ENCODE measurements at places on chromosomes 13 and 19. TPM values are rescaled to one million over a fixed set of nuclear protein-coding genes. Genes with fewer than 3 reads are reported as not detected.

DNA sequence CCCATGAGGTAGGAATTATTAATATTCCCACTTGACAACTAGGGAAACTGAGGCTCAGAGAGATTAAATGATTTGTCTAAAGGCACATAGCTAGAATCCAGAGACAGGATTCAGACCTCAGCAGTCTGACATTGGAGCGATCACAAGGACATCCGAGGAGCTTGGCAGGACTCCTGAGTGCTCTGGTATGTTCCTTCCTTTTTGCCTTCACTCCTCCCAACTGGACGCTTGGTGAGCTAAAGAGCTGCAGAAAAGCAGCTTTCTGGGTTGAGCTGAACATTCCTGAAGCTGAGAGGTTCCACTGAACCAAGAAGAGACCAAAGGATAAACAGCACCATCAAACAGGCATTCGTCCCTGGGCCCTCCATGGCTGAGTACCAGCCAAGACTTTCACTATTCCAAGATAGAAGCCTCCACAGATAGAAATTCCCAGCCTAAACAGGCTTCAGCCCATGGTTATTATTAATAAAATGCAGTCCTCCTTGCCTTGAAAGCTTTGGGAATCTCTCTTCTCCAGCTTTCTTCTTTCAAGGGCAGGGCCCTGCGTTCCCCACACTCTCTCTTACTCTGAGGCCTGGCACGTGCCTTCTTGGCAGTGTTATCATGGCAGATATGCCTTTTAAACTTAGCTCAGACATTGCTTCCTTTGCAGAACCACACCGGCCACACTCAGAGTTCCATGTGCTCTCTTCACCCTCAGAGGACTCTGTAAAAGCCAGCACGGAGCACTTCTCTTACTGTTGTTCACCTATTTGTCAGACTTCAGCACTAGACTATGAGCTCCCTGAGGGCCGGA, 97.1 kb downstream of the CYSLTR2 start:
- DNase-seq = no peak

DNA sequence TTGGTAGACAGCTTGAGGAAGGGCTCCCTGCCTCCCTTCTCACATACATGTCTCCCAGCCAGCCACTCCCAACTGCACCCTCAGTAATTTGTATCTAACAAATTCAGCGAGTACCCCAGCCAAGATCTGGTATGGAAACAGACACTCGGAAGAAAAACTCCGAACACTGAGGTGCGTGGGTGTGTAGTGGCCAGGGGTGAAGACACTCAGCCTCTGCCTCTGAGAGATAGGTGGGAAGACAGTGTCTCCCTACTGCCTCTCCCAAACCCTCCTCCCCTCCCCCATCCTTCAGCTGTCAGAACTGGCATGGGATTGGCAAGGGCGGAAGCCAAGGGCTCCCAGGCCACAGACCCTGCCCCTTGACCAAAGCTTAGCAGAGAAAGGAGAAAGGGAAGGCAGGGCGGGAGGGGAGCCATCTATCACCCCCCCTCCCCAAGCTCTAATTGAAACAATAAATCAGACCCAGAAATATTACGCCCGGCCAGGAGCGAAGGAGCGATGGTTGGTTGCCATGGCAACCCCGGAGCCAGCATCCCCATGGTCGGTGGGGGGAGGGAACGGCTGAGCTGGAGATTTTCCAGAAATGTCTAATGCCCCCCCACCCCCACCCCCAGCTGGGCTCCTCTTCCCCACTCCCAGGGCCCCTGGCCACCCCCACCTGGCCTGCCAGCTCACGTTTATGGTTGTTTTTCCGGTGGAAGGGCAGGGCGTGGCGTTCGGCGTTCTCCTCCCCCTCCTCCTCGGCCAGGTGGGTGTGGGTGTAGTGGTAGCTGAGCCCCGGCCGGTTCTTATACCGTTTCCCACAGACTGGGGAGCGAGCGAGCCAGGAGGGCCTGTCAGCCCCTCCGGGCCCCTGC, 7.0 kb downstream of the DPF1 start:
- no peak for DNase-seq

DNA sequence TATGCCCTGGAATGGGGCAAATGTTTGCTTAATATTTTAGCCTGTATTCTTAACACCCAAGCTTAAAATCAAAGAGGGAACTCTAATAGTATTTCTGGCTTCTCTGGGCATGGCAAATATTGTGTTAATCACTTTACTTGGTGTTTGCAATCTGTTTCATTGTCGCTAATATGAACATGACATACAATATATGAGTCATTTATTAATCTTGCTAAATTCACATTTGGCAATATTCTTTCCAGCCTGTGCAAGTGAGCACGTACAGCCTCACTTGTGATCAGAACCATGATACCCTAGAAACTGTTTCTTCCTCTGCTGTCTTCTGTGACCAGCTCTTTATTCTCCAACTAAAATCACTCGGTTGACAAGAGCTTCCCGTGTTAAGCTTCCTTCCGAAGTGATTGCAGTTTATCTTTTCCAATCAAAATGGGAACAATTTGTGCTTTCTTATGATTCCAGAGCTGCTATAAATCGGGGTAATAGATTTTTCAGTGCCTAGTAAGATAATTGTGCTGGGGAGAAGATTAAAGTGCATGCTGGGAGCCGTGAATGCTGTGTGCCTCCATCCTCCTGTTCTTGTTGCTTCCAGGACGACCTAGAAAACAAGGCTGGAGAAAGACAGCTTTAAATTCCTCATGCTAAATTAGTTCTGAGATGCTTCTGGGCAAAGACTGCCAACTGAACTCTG, 153.0 kb upstream of the TMTC4 start:
- DNase-seq = no peak

GRCh38 chr13:113404723-113405471, 41.0 kb upstream of the GRTP1 start:
- no peak for DNase-seq

DNA sequence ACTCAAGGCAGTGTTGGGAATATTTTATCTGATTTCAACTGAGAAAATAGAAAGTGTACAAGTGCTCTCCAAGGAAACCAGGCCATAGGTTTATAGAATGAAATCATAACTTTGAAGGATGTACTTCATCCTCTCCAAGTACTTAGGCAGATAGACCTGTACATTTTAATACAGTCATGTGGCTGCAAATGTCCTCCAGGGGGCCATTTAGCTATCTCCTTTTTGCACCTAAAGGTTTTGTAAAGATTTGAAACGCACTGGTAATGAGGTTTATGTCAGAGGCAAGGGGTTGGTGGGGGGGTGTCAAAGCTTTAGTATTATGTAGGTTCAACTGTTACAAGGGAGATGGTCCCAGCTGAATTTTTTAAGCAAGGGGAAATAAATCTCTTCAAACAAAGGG, 364.4 kb downstream of the DCT start:
- no peak for DNase-seq

DNA sequence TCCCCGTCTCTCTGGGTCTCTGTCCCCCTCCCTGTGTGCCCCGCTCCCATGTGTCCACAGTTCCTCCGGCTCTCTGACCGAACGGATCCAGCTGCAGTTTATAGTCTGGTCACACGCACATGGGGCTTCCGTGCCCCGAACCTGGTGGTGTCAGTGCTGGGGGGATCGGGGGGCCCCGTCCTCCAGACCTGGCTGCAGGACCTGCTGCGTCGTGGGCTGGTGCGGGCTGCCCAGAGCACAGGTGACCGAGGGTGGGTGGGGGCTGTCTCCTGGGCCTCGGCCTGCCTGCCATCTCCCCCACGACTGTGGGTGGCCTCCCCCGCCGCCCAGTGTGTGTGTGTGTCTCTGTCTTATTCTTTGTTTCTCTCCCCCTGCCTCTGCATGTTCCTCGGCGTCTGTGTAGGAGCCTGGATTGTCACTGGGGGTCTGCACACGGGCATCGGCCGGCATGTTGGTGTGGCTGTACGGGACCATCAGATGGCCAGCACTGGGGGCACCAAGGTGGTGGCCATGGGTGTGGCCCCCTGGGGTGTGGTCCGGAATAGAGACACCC, 10.3 kb downstream of the TRPM4 start:
- no peak for DNase-seq

DNA sequence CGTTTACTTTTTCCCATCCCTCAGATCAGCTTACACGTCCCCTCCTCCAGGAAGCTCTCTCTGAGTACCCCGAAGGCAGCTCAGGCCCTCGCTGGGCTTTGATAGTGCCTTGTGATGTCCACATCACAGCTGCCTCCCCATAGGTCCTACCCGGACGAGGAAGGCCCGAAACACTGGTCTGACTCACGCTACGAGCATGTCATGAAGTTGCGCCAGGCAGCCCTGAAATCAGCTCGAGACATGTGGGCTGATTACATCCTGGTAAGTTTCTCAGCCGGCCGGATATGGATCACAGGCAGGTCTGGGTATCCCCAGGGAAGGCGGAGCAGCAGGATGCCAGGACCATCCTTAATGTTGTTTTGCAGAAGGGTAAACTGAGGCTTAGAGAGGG, 4.8 kb downstream of the COLGALT1 start:
- no peak for DNase-seq

DNA sequence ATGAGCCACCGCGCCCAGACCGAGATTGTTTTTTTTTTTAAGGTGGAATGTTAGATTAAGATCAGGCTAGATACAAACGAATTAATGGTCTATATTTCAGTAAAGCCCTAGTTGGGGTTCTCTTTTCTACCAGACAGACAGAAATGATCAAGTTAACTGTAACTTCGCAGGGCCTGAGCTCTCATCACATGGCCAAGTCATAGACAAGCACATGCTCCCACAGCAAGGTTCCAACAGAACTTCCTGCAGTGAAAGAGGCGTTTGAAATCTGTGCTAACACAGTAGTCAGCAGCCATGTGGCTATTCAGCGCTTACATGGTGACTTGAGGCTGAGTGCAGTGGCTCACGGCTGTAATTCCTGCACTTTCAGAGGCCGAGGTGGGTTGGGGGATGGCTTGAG, 34.7 kb upstream of the SEMA6B start:
- DNase-seq = no peak

DNA sequence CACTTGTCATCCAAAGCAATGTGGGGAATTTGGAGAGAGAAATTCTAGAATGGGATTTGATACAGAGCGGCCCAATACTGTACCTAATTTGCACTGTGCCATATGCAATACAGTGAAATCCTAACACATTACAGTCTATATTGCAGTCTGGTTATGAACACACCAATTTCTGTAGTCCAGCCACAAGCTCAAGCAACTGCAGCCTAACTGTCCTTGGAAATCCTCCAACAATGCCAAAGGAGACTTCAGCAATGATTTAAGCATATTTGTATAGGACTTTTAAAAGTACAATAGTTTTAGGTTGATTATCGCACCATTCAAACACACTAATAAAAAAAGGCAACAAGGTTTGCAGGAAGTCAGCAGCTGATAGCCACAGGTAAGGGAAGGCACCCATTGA, 17.3 kb downstream of the DIAPH3 start:
- DNase-seq = no peak

GRCh38 chr13:29185926-29186325, 365.8 kb downstream of the MTUS2 start:
- DNase-seq = no peak

- DNase-seq = no peak
Measured at GRCh38 chr19:28968721-28969120, 244.2 kb downstream of the UQCRFS1 start.

DNA sequence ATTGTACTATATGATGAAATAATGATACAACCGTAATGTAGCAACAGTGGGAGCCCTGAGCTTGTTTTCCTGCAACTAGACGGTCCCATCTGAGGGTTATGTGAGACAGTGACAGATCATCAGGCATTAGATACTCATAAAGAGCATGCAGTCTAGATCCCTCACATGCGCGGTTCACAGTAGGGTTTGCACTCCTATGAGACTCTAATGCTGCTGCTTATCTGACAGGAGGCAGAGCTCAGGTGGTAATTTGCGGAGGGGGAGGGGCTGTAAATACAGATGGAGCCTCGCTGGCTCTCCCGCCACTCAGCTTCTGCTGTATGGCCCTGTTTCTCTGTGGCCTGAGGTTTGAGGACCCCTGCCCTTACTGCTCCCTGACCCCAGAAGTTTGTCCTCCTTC, 13.7 kb downstream of the EPHX3 start:
- DNase-seq = no peak

DNA sequence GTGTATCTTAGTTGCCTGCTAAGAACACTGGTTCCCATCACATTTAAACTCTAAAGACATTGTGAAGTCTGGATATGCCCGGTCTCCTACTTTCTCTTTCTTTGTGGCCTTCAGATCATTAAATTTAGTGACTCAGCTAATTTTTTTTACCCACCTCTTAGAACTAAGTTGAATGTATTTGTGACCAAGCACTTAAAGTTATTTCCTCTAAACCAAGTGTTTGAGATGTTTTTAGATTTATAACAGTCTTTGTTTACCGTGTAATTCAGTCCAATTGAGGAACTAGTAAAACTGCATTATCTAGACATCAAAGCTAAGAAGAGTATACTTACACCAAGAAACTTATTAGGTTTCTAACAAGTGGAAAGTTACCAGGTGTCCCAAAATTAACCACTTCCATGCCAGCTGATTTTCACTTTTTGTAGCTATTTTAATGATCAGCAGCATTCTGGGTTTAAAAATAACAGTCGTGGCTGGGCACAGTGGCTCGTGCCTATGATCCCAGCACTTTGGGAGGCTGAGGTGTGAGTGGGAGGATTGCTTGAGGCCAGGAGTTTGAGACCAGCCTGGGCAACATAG, 53.1 kb downstream of the ARHGAP35 start:
- DNase-seq = no peak

GRCh38 chr13:56713656-56714055, 427.1 kb upstream of the PRR20A start:
- no peak for DNase-seq

DNA sequence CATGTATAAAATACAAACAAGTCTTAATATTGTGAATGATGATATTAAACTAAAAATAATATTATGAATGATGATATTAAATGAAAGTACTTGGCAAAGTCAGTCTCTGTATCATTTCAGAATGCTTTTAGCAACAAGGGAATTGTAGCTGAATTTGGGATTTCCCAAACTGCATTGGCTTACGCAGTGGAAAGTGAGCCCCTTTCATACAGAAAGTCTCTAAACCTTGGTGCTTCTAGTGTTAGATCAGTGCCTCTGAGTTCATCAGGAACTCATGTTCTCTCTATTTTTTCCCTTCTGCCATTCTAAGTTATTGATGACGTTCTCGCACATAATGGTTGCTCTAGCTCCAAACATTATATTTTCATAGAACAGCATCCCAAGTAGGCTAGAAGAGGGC, 300.0 kb downstream of the ITGBL1 start:
- DNase-seq = no peak

The LSM7 gene
- total RNA-seq = 135 TPM

The KLC3 gene
- total RNA-seq = 7.0 TPM

The TGFBR3L gene
- total RNA-seq = 3.2 TPM

The WTIP gene
- total RNA-seq = 40.8 TPM

The LHFPL6 gene
- 40.0 TPM for total RNA-seq

The ADPRHL1 gene
- 3.9 TPM for total RNA-seq

The CHST8 gene
- 2.7 TPM for total RNA-seq

The KMT5C gene
- total RNA-seq = 32.3 TPM

The SOX1 gene
- not detected for total RNA-seq
